ENCODE measurements at places on chromosomes 11 and 22. TPM values are rescaled to one million over a fixed set of nuclear protein-coding genes. Genes with fewer than 3 reads are reported as not detected.

Gene TIGD3
- not detected for total RNA-seq

Gene FOLR1
- total RNA-seq = not detected

Gene TCN1
- total RNA-seq = not detected

Gene LAMTOR1
- 179 TPM for total RNA-seq

Gene HOATZ
- not detected for total RNA-seq

Gene TYR
- not detected for total RNA-seq

Gene P2RY6
- total RNA-seq = not detected

Gene INTS4
- 15.1 TPM for total RNA-seq

Gene MMP13
- total RNA-seq = not detected

Gene OR51A4
- total RNA-seq = not detected

Gene CCDC157
- 3.2 TPM for total RNA-seq
